ENCODE measurements at places on chromosomes 1 and 21. TPM values are rescaled to one million over a fixed set of nuclear protein-coding genes. Genes with fewer than 3 reads are reported as not detected.

The ARF1 gene
- 500 TPM for total RNA-seq

The SPRR2G gene
- not detected for total RNA-seq

- no peaks in the 10 kb centered on the region for H3K36me3 ChIP-seq
- peaks cover 20% of the 10 kb centered on the region for H3K27me3 ChIP-seq
- no peak for DNase-seq
- no peak overlapping the region for H3K4me3 ChIP-seq
Observed at GRCh38 chr21:45638707-45639106, 4.8 kb upstream of the PCBP3 start.

The HES4 gene
- total RNA-seq = 13.5 TPM

- H3K4me3 ChIP-seq = no peak overlapping the region
- no peaks in the 10 kb centered on the region for H3K4me1 ChIP-seq
- DNase-seq = no peak
- H3K27ac ChIP-seq = no peak overlapping the region
- no peaks in the 10 kb centered on the region for H3K36me3 ChIP-seq
Observed at GRCh38 chr1:223217781-223218180, 74.7 kb upstream of the TLR5 start.
